ENCODE measurements at places on chromosomes 16 and 17.

GRCh38 chr17:39204245-39204644 lies 4.2 kb downstream of the RPL19 start:
- DNase-seq: no peak

- no peak for DNase-seq
Measured at GRCh38 chr17:39027455-39028035, 60.3 kb upstream of the FBXO47 start.

GRCh38 chr17:606508-607250 lies 108.0 kb downstream of the VPS53 start:
- no peak for DNase-seq

- no peak for DNase-seq
Measured at GRCh38 chr16:75908331-75909117, 182.2 kb upstream of the CPHXL start.

GRCh38 chr17:58331815-58332777 lies 3.5 kb upstream of the TSPOAP1 start:
- DNase-seq: no peak

DNA sequence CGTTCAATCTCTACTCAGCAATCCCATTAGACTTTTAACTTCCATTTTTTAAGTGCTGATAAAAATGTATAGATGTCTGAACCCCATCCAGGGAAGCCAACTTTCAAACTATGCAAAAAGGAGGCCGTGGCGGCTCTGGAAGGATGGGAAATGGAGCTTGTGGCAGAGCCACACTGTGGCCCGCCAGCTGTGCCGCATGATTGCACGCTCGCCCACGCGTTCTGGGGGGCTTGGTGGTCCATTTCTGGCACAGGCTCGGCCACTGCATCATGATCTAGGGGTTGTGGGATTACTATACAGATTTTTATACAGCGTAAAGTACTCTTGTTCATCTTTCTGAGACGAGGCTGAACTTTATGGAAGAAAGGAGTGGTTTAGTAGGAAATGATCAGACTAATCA lies 57.6 kb downstream of the FOXL1 start:
- no peak for DNase-seq

GRCh38 chr17:78362671-78363070 lies 2.8 kb upstream of the SOCS3 start:
- DNase-seq: no peak

GRCh38 chr17:37848690-37849616 lies 75.3 kb upstream of the TBC1D3K start:
- DNase-seq: peak; percentile 84

DNA sequence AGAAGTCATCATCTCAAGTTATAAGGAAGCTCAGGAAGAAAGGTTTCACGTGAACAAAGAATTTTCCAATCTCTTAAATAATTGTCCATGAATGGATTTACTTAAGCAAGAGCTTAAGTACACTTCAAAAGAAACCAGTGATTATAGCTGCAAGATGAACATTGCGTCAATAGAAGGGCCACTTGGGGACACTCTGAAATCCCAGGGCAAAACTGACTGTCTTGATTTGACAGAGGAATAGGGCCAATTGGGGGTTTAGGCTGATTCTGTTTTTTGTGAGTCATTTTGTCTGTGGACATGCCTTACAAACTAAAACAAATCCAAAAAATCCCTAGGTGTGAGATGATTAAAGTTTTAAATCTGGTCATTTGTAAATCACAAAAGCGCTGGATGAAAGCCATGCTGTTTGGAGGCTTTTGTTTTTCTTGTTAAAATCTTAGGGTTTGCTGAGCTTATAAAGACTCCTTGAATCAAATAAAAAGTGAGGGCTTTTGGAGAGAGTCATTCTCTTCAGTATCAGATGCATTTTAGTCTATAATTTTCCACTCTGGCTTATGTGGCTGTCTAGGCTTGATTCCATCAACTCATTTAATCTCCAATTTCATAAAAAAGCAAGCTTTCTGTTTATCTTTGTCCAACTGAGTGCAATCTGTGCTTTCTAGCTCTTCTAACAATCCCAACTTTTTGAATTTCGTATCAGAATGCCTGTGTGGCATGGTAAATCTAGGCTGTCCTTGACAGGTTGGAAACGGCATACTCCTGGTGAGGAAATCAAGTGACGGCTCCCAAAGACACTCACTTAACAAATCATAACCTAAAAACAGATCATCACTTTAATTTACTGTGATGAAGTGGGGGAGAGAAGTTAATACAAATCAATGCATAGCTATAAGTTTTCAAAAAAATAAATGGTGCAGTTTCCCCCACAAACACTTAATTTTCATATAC lies 98.2 kb upstream of the SOX9 start:
- DNase-seq: no peak

GRCh38 chr16:12637002-12637401 lies 166.7 kb downstream of the CPPED1 start:
- DNase-seq: no peak

- peak; percentile 70 for DNase-seq
Measured at GRCh38 chr16:89602273-89602951, 11.0 kb upstream of the DPEP1 start.

DNA sequence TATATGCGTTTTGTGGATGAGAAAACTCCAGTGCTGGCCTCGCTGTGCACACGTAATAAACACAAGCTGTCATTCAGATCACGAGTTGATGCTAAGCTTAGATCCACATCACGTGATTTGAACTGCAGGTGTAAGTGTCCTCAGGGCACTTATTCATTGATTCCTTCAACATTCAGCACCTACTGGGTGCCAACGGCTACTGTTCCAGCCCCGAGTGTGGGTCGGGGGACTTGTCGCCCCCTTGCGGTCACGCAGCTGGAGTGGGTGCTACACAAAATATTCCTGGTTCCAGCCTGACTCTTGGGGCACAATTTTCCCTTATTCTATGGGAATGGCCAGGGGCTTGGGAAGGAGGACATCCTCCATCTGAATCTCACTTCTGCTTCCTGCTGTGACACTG lies 29.9 kb upstream of the GINS2 start:
- no peak for DNase-seq

GRCh38 chr17:15900871-15901270 lies 44.1 kb upstream of the ADORA2B start:
- no peak for DNase-seq

- DNase-seq: peak; percentile 17
Measured at GRCh38 chr16:28863929-28864793, 518 bp downstream of the SH2B1 start.

GRCh38 chr17:36977066-36977465 lies 28.3 kb downstream of the AATF start:
- no peak for DNase-seq

- no peak for DNase-seq
Measured at GRCh38 chr16:3609895-3610697, 1.3 kb downstream of the SLX4 start.

DNA sequence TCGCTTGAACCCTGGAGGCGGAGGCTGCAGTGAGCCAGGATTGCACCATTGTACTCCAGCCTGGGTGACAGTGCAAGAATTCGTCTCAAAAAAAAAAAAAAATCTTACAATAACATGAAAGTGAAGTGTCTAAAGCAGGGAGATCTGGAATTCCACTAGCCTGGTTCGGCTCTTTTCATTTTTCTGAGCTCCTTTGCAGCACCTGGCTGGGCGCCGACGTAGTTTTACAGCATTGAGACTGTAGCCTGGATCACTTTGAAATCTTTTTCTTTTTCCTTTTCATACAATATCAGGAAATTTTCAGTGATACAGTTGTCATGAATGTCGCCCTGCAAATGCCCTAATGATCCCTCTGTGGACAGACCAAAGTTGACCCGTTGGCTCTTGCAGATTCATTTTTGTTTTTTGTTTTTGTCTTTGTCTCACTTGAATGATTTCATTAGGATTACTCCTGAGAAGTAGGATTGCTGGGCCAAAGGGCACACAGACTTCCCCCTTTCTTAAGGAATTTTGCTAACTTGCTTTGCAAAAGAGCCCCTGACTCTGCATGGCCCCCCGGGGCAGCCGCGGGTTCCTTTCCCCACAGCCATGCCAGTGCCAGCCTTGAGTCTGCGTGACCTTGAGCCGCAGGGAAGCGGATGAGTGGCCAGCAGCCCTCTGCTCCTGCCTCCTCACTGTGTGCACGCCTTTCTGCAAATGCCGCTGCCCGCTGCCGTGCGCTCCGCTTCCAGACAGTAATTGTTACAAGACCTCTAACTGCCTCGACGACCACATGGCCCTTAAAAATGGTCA lies 28.0 kb downstream of the CRISPLD2 start:
- DNase-seq: no peak

DNA sequence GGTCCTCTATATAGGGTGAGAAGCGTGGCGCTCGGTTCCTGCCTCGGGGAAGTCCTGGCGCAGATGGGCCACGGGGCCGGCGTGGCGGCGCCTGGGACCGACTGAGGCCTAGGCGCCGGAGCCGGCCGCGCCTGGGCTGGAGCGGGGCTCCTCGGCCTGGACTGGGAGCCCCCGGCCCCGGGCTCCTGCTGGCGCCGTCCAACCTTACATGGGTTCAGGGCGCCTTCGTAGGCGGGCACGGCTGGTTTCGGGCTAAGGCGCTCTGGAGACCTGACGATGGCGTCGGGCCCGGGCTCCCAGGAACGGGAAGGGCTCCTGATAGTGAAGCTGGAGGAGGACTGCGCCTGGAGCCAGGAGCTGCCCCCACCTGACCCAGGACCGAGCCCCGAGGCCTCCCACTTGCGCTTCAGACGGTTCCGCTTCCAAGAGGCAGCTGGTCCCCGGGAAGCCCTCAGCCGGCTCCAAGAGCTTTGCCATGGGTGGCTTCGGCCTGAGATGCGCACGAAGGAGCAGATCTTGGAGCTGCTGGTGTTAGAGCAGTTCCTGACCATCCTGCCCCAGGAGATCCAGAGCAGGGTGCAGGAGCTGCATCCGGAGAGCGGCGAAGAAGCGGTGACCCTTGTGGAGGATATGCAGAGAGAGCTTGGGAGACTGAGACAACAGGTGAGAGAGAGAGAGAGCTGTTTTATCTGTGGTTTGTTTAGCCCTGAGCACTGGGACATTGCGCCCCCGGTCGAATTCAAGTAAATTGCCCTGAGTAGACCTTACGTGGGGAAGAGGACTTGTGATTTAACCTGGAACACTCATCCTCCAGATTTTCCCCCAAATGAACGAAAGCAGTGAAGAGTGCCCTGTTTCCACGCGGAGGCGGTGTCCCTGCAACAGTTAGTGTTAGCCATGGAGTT lies 504 bp downstream of the ZNF263 start:
- no peak for DNase-seq

GRCh38 chr16:66735891-66736290 lies 15.5 kb downstream of the DYNC1LI2 start:
- peak; percentile 61 for DNase-seq

GRCh38 chr17:74368341-74369081 lies 1.2 kb downstream of the GPR142 start:
- peak; percentile 31 for DNase-seq

- no peak for DNase-seq
Measured at GRCh38 chr17:71600137-71600789, 520.6 kb upstream of the SOX9 start.

DNA sequence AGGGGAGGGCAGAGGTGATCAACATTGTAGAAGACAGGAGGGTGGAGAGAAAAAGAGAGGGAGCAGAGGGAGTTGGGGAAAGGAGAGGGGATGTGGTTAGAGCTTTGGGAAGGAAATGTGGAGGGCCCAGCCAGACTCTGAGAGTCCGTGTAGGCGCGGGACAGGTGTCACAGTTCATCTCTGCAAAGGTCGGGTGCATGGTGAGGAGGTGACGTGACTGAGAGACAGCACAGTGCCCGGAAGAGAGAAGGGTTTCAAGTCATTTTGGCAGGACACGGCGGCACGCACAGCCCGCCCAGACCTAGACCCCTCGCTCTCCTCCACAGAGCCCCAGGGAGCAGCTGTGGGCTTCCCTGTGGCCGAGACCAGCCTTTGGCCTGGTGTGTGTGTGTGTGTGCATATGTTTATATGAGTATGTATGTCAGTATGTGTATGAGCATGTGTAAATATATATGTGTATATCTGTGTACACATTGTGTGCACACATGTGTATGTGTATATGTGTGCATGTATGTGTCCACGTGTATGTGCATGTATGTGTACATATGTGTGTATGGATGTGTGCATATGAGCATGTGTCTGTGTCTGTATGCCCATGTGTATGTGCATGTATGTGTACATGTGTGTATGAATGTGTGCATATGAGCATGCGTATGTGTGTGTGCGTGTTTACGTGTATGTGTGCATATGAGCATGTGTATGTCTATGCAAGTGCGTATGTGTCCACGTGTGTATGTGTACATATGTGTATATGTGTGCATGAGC lies 104.6 kb downstream of the SEC14L1 start:
- no peak for DNase-seq

DNA sequence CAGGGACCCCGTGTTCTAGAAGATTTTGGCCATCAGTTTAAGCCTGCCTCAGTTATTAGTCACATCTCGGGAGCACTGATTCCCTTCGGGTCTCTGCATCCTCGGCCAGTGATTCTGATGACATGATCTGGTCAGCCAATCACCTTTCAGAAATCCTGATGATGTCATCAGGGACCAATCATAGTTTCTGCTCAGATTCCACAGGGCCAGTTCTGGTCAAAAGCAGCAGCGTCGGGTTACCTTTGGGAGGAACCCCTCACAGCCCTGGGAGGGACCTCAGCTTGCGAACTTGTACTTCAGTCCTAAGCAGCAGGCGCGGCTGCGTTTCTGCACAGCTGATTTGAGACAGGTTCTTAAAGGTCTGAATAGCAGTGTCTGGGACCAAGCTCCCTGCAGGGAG lies 13.9 kb downstream of the KDM8 start:
- DNase-seq: no peak

- DNase-seq: no peak
Measured at GRCh38 chr17:33205552-33205951, 87.5 kb downstream of the ASIC2 start.

DNA sequence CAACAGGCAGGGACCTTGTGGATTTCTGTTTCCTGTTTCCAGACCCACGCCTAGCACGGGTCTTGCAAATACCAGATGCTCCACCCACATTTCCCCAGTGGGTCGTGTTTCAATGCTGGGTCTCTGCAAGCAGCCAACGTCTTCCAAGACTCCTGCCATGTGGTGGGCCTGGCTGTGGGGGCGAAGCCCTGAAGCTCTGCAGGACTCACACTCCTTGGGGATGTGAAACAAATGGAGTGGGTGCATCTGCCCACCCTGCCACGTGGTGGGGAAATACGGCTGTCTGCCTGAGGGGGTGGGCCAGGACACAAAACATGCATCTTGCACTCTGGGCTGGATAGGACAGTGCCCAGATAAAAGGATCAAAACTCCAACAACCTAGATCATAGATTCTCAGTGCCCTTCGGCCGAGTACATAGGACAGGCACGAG lies 32.6 kb downstream of the FA2H start:
- DNase-seq: no peak

DNA sequence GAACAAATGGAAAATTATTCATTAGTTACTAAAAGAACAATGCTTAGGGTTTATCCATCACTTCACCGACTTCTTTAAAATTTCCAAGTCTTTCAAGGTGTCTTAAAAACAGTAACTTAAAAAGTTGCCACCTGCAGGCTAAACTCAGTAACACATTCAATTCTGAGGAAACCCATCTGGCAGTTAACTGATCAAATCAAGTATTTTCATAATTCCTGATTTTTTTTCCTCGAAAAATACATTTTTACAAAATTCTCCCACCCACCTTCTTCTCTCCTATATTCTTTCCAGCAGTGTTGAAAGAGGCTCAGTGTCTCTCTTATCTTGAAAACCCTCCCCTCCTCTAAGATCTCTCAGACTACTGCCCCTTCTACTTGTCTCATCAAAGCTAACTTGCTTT lies 29.9 kb downstream of the PARN start:
- no peak for DNase-seq

GRCh38 chr17:44905006-44906000 lies 6.1 kb upstream of the EFTUD2 start:
- no peak for DNase-seq

- DNase-seq: no peak
Measured at GRCh38 chr17:53996890-53997289, 174.2 kb downstream of the KIF2B start.

- DNase-seq: peak; percentile 67
Measured at GRCh38 chr17:28725166-28725659, 820 bp downstream of the TLCD1 start.

Measured in foreskin keratinocyte (primary cell).